Activated naive CD4-positive, alpha-beta T cell treated with anti-CD3 and anti-CD28 coated beads, Interleukin-2, amount 10 ng/mL, durations not matched to agents 7 days and 5 days (primary cell): ENCODE measurements at places on chromosomes 7 and 10.
A peak's percentile ranks its signal among the peaks of the same experiment; 100 is the strongest.

DNA sequence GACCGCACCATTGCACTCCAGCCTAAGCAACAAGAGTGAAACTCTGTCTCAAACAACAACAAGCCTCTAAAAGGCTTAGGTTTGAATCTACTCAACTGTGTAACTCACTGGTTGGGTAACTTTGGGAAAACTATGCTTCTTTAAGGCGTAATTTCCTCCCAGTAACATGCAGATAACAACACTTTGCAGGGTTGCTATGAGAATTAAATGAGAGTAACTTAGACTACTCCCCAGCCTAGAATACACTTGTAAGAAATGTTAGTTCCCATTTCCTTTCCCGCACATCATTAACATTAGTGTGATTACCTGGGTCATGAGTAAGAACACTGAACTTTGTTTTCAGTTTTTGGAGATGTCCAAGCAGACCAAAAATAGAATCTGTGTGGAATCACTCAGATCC lies 5.4 kb upstream of the MYPN start:
- no peak overlapping the region for H3K4me3 ChIP-seq
- H3K4me1 ChIP-seq = no peaks in the 10 kb centered on the region
- no peaks in the 10 kb centered on the region for H3K36me3 ChIP-seq
- no peak for DNase-seq
- peaks cover 20% of the 10 kb centered on the region for H3K27me3 ChIP-seq

GRCh38 chr10:53646525-53646924 lies 873.9 kb upstream of the MBL2 start:
- no peak overlapping the region for H3K4me3 ChIP-seq
- no peaks in the 10 kb centered on the region for H3K36me3 ChIP-seq
- H3K27me3 ChIP-seq = no peaks in the 10 kb centered on the region
- H3K4me1 ChIP-seq = no peaks in the 10 kb centered on the region
- H3K27ac ChIP-seq = no peak overlapping the region

DNA sequence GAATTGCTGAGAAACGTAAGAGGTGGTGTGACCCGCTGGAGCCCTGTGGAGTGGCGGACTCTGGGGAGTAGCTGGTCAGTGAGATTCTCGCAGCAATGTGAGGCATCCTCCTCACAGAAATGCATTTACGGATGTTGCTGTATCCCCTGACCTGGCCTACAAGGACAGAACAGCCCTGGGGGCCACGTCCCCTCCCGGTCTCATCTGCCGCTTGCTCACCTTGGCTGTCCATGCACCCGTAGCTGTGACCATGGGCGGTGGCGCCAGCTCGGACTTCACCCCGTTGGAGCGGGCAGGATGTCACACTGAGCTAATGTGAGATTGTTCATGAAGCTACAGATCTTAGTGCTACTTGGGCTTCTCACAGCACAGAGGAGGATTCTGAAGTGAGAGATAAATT lies 193.8 kb downstream of the EBF3 start:
- no peak overlapping the region for H3K27ac ChIP-seq
- no peak for DNase-seq
- no peaks in the 10 kb centered on the region for H3K4me1 ChIP-seq
- no peak overlapping the region for H3K4me3 ChIP-seq

DNA sequence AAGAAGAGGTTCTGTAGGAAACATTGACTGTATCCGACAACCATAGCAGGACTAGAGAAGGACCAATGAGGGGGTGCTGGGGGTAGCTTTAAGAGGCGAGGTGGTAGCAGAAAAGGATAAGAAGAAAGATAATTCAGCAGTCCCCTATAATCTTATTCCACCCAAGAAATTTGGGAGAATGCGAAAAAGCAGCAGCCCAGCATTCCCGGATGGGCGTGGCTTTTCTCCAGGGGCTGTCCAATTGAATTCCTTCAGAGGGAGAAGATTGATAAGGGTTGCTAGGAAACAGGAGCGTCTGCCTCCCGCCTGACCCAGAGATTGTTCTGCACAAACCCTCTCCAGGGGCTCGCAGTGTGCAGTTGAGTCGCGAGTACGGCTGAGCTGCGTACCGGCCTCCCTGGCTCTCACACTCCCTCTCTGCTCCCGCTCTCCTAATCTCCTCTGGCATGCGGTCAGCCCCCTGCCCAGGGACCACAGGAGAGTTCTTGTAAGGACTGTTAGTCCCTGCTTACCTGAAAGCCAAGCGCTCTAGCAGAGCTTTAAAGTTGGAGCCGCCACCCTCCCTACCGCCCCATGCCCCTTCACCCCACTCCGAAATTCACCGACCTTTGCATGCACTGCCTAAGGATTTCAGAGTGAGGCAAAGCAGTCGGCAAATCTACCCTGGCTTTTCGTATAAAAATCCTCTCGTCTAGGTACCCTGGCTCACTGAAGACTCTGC lies at the start of gene GRM3:
Gene GRM3, plus strand, starts transcription at position 349 of the 721 bp plus-strand sequence. CDS start 121,237 bp downstream, outside the sequence.
- no peak within 1 kb of the TSS for H3K4me3 ChIP-seq
- H3K27me3 ChIP-seq = peaks cover 22% of the 10 kb centered on the region
- H3K27ac ChIP-seq = peak within 1 kb of the TSS; percentile 67
- no peak for DNase-seq

- no peak for DNase-seq
- no peaks in the 10 kb centered on the region for H3K4me1 ChIP-seq
- no peak overlapping the region for H3K27ac ChIP-seq
- no peak overlapping the region for H3K4me3 ChIP-seq
- no peaks in the 10 kb centered on the region for H3K36me3 ChIP-seq
These were observed 155.5 kb downstream of the UBE2H start for GRCh38 chr7:129797214-129797789.

DNA sequence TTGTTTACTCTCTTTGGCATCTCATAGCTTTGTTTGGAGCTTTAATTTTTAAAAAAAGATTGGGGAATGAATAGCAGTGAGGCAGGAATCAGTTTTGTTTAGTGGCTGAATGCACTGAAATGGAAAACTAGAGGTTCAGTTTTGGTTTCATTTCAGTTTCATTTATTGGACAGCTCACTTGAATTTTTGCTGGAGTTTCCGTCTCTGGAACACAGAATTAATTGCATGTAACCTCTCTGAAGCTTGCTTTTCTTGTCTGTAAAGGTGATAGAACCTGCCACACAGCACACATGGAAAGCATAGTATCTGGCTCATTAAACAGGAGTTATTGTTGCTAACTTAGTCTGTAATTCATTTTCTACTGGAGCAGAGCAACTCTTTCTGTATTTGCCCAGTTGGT lies 7.1 kb downstream of the GRM8 start:
- H3K4me1 ChIP-seq = no peaks in the 10 kb centered on the region
- no peaks in the 10 kb centered on the region for H3K36me3 ChIP-seq
- no peak overlapping the region for H3K27ac ChIP-seq

DNA sequence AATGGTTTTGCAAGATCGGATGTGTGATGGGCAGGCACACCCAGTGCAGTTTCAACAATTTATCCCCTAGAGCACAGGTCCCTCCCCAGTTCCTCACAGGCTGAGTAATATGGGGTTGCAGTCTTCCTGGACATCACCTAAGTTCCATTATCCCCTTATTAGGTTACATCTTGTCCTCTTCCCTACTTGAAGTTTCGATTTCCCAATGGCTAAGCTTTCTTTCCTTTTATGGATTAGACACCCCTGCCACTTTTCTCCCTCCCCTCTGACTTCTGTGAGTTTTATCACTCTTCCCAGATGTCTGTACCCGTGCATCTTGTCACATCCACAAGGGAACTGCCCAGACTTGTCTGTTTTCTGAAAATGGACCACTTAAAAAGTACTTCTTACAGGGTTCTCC lies 2.4 kb upstream of the NIPSNAP2 start:
- no peak overlapping the region for H3K27ac ChIP-seq
- no peak overlapping the region for H3K4me3 ChIP-seq
- H3K27me3 ChIP-seq = no peaks in the 10 kb centered on the region
- peaks cover 4% of the 10 kb centered on the region for H3K36me3 ChIP-seq
- DNase-seq = no peak

GRCh38 chr7:99606531-99606930 lies 8.5 kb downstream of the TMEM225B start:
- peaks cover 8% of the 10 kb centered on the region for H3K4me1 ChIP-seq
- DNase-seq = no peak
- H3K4me3 ChIP-seq = no peak overlapping the region
- no peaks in the 10 kb centered on the region for H3K36me3 ChIP-seq
- H3K27ac ChIP-seq = no peak overlapping the region

- no peak for DNase-seq
- no peaks in the 10 kb centered on the region for H3K27me3 ChIP-seq
- peaks cover 47% of the 10 kb centered on the region for H3K36me3 ChIP-seq
- H3K4me1 ChIP-seq = peaks cover 30% of the 10 kb centered on the region
- H3K27ac ChIP-seq = peak overlapping the region; percentile 57
These were observed 31.2 kb downstream of the XPNPEP1 start for GRCh38 chr10:109892117-109892516.

- H3K4me1 ChIP-seq = no peaks in the 10 kb centered on the region
- H3K27ac ChIP-seq = no peak overlapping the region
- DNase-seq = no peak
- H3K36me3 ChIP-seq = no peaks in the 10 kb centered on the region
- H3K27me3 ChIP-seq = no peaks in the 10 kb centered on the region
These were observed 695.4 kb downstream of the LRMDA start for GRCh38 chr10:76126607-76127527.

DNA sequence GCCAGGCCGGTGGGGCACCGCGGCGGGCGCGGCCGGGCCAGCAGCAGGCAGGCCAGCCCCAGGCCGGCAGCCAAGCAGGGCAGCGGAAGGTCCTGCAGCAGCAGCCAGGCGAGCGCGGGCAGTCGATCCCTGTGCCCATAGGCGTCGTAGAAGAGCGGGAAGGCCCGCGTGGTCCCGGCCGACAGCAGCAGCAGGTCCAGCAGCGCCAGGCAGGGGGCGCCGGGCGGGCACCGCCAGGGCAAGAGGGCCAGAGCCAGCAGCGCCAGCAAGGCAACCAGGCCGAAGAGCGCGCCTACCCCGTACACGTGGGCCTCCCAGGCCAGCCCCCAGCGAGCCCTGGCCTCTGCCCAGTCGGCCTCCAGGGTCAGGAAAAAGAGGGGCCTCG lies 8.4 kb upstream of the RBM28 start:
- H3K27me3 ChIP-seq = peaks cover 84% of the 10 kb centered on the region
- peak; percentile 34 for DNase-seq
- no peak overlapping the region for H3K4me3 ChIP-seq
- H3K36me3 ChIP-seq = no peaks in the 10 kb centered on the region

GRCh38 chr7:156969972-156970420 lies 20.5 kb downstream of the NOM1 start:
- peaks cover 21% of the 10 kb centered on the region for H3K36me3 ChIP-seq
- H3K4me3 ChIP-seq = no peak overlapping the region
- no peaks in the 10 kb centered on the region for H3K27me3 ChIP-seq
- no peaks in the 10 kb centered on the region for H3K4me1 ChIP-seq

DNA sequence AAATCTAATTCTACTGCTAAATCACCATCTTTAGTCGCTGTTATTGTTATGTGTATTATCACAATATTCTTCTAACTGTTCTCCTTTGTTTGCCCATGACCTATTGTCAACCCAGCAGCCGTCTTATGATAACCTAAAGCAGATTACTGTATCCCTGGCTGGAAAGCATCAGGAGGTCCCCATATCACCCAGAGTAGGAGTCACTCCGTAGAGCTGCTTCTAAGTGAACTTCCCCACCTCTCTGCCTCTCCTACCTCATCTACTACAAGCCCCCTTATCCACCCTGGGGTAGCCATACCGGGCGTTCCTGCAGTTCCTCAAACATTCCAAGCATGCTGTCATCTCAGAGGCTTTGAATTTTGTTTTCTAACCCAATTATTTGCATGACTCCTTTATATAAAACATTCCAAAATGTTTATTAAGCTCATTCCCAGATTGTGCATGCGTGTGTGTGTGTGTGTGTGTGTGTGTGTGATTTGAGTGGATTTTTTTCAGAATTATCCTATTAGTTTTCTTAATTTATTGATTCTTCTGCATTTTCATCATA lies 39.7 kb downstream of the POU6F2 start:
- H3K27ac ChIP-seq = no peak overlapping the region
- no peaks in the 10 kb centered on the region for H3K36me3 ChIP-seq
- H3K4me3 ChIP-seq = no peak overlapping the region
- no peaks in the 10 kb centered on the region for H3K27me3 ChIP-seq
- no peak for DNase-seq

DNA sequence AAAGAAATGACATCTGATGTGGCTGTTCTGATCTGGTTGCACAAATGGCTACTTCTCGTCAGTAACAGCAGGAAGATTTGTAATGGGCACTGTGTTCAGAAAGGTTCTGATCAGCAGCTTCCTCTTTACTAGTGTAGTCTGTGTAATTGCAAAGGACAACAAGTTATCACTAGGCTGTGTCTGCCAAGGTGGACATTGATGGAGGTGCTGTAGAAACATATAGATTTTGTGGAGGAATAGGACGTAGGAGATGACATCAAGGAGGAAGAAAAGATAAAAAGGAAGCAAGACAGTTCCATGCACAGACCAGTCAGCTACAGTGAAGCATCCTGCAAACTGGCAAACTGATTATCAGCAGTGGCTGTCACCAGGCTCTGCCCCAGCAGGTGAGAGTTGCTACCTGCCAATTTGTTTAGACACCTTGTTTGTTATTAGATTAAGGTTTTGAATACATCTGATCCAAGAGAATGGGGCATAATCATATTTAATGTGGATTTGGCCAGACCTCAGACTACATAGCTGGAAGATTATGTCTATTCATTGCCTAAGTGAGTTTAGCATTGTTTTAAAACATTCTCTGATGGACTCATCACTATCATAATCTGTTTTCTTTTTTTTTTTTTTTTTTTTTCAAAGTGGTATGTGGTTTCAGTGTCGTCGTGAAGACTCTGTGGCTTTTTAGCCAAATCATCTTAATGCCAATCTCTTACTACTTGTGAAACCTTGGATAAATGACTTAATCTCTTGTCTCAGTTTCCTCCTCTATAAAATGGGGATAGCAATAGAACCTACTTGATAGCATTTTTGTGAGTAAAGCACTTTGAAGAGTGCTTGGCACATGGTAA lies 417.9 kb upstream of the LRGUK start:
- no peaks in the 10 kb centered on the region for H3K4me1 ChIP-seq
- H3K27ac ChIP-seq = no peak overlapping the region
- no peak for DNase-seq
- H3K27me3 ChIP-seq = no peaks in the 10 kb centered on the region
- H3K4me3 ChIP-seq = no peak overlapping the region
- H3K36me3 ChIP-seq = no peaks in the 10 kb centered on the region

- peak overlapping the region; percentile 63 for H3K4me3 ChIP-seq
- peaks cover 86% of the 10 kb centered on the region for H3K27me3 ChIP-seq
- peaks cover 15% of the 10 kb centered on the region for H3K4me1 ChIP-seq
- peak; percentile 26 for DNase-seq
These were observed 354.2 kb downstream of the DNAJB6 start for GRCh38 chr7:157690833-157691585.

DNA sequence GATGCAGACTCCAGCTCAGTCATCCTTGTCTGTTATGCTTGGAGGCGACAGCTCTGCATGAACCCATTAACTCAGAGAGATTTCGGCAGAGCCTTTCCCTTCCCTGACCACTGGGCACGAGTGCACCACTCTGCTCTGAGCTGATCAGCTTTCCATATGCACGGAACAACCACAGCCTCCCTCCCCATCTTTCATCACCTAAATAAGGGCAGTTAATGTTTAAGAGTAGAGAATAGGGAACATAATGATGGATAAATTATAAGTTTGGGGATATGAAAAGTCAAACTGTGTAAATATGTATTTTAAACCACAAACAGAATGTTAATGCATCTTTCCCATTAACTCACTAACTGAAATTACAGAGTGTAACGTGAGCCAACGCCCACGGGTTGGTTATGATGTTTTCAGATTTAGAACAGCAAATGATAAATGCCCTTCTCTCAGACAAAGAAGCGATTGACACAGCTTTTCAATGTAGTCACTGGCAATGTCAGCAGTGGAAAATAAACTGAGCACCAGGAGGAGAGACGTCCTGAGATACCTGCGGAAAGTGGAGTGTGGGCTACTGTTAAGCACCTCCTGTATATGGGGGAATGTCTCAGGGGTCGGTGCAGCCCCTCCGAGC lies 658.2 kb downstream of the LRMDA start:
- H3K4me3 ChIP-seq = no peak overlapping the region
- DNase-seq = no peak
- no peaks in the 10 kb centered on the region for H3K4me1 ChIP-seq
- no peaks in the 10 kb centered on the region for H3K36me3 ChIP-seq
- H3K27me3 ChIP-seq = no peaks in the 10 kb centered on the region
